OCI-LY7 (cell line): ENCODE measurements at places on chromosomes 5 and 9.

DNA sequence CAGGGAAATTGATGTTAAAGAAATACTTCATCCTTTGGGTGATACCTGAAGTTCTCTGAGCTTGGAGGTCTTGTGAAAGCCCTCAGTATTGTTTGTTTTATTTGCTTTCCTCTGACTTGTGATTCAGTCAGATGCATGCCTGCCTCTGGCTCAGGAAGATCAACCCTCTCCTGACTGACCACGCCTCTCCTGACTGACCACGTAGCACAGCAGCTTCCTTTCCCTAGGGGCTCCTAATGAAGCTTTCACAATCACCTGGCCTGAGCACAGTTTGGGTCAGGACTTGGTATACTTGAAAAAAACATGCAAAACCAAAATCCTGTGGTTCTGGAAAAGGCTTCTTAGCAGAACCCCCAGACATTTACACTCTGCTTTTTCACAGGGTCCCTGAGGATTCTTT is 3.8 kb downstream of the TGFBI start:
- no peak for DNase-seq

- DNase-seq, result no peak
These were observed 45.6 kb downstream of the TLE4 start for GRCh38 chr9:79617395-79617794.

DNA sequence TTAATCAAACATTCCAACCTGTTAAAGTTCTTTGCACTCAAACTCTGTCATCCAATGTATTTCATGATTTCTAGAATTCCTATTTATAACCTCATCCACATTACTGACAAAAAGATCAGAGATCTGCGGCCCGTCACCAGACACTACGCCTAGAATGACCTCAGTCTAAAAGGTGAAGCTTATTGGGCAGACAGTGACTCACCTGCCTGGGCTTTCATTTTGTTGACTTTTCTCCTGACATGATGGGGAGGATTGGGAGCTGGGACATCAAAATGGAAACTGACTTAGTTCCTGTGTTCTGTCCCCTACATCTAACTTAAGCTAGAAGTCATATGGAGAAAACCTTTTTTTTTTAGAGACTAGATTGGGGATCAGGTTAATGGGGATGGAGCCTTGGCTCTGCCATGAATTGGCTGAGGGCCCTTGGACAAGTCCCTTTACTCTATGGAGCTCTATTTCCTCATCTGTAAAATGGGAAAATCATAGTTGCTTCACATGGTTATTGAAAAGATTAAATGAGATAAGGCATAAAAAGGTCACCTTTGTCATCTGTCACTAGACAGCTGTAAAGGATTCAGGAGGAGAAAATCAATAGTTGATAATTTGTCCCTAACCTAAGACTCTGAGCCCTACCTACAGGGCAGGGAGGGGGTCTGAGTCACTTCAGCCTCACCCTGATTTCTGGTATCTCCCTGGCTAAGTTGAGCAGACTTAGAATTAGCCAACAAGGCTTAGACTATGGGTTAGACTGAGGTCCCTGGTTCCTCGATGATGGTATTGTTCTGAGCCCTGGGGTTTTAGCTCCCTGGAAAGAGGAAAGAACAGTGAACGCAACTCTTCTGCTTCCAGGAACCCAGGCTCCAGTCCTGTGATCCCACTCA is 224.8 kb upstream of the TBC1D2 start:
- no peak for DNase-seq

DNA sequence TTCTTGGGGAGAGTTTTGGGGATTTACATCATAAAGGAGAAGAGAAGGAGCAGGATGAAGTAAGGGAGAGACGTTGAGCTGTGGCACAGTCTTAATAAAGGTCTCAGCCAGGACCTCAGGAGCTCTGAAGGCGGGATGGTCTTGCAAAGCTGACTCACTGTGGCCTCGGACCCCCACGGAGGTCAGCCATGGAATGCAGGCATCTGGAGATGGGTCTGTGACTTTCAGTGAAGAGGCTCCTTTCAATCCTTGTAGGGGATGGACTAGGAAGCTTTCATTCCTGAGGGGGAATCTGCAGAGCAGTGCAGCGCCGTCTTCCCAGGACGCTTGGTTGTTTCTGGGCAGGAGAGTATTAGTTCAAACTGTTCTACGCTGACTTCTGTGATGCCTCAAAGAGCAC is 65.7 kb upstream of the BASP1 start:
- DNase-seq, result no peak

DNA sequence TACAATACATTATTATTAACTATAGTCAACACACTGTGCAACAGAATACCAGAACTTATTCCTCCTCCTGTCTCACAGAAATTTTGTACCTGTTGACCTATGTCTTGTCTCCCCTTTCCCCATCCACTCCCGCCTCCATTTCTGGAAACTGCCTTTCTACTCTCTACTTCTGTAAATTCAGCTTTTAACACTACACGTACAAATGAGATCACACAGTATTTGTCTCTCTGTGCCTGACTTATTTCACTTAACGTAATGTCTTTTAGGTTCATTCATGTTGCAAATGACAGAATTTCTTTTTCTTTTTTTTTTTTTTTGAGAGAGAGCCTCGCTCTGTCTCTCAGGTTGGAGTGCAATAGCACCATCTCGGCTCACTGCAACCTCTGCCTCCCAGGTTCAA is 19.5 kb downstream of the MEF2C start:
- DNase-seq, result no peak

DNA sequence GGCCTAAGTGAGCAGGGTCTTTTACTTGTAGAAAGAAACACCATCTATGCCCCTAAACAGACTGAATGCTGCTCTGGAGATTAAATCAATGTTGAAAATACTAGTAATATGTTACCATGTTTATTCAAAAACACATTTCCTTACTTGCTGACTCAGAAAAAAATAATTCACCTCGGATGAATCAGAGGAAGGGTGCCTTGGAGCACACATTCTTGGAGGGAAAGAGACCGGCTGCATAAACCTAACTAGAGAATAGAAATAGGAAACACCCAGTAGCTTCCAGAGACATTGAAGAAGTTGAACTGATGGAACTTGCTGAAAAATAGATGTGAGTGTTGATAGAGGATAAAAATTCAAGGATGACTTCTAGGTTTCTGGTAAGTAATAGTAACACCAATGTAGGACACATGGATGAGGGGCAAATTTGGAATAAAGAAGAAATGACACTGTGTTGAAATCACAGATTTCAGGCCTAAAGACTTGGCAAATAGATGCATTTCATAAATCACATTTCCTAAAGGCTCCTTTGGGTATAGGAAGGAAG is 76.9 kb upstream of the MINAR2 start:
- no peak for DNase-seq
